Fibroblast of skin of left biceps (primary cell): ENCODE measurements at places on chromosomes 1 and 21.

DNA sequence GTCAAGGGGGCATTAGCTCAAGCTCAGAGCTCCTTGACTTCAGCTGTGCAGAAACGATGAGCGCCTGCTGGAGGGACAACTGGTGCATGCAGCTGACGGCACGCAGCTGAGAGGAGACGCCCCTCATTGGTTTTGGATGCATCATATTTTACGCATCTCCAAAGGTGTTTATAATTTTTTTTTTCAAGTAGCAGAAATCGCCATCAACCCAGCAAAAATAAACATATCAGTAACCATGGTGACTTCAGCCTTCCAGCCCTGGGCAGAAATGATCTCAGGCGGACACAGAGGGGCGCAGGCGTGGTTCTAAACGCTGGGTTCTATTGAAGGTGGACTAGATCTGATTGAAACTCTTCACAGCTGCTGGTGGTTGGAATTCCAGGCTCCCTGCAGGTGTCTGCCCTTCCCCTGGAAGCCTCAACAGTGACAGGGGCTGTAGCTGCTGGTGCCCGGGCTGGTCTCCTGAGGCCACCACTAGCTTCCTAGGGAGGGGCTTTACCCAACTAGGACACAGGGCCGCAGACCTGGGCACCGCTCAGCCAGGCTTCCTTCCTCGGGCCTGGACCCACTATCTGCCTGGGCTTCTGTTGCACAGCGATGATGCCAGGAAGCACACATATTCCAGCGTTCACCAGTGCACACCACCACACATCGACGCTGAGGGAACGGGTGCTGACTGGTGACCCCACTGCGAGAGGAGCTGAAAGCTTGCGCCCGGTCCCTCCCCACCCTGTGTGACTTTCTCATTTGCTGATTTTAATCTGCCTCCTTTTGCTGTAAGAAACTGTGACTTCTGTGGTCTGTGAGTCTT lies 63.7 kb upstream of the ABCG1 start:
- DNase-seq, result no peak

GRCh38 chr1:232725305-232726047 lies 79.7 kb upstream of the MAP10 start:
- DNase-seq, result no peak

GRCh38 chr21:25639551-25640201 lies 618 bp downstream of the JAM2 start:
- no peak for DNase-seq

GRCh38 chr1:88189525-88189924 lies 494.5 kb upstream of the PKN2 start:
- DNase-seq, result no peak

GRCh38 chr1:230972855-230973271 lies 5.8 kb downstream of the TTC13 start:
- DNase-seq, result no peak

GRCh38 chr1:156260896-156261295 lies 13.0 kb upstream of the PAQR6 start:
- DNase-seq, result no peak

DNA sequence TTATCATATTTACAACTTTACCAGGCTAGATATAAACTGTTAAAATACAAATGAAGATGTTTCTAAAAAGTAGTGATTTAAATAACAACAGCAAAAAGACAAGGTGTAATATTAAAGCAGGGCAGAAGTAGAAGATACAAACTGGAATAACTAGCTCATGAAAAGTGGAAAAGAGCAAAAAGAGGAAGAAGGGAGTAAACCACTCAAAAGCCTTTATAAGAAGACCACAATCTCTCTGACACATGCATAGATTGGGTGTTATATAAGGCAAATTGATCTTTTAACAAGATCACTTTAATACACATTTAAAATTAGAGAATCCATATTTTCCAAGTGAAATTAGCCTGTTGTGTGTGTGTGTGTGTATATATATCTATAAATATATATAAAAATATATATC lies 5.0 kb downstream of the DENND1B start:
- no peak for DNase-seq

DNA sequence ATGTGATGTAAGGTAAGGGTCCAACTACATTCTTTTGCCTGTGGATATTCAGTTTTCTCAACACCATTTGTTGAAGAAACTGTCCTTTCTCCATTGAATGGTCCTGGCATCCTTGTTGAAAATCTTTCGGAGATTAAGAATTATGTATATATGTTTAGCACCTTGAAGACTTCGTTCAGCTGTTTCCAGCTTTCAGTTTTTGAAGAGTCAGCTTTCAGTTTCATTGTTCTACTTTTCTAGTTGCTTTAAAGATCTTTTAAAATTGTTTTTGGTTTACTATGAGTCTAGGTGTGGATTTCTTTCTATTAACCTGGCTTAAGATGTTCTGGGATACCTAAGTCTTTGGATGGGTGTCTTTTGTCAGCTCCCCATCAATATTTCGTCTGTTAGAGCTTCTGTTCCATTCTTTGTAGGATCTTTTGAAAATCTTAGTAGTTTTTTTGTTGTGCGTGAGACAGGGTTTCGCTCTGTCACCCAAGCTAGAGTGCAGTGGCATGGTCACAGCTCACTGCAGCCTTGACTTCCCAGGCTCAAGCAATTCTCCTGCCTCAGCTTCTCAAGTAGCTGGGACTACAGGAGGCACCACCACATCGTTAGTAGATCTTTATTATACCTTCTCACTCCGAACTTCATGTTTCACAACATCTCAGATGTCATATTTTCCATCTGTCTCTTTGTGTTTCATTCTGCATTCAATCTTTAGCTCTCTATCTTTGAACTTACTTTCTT lies 353.5 kb upstream of the B3GALT2 start:
- no peak for DNase-seq

GRCh38 chr1:232969799-232970198 lies 19.4 kb downstream of the NTPCR start:
- DNase-seq, result no peak

GRCh38 chr1:3614755-3615742 lies 3.7 kb upstream of the MEGF6 start:
- DNase-seq, result no peak

DNA sequence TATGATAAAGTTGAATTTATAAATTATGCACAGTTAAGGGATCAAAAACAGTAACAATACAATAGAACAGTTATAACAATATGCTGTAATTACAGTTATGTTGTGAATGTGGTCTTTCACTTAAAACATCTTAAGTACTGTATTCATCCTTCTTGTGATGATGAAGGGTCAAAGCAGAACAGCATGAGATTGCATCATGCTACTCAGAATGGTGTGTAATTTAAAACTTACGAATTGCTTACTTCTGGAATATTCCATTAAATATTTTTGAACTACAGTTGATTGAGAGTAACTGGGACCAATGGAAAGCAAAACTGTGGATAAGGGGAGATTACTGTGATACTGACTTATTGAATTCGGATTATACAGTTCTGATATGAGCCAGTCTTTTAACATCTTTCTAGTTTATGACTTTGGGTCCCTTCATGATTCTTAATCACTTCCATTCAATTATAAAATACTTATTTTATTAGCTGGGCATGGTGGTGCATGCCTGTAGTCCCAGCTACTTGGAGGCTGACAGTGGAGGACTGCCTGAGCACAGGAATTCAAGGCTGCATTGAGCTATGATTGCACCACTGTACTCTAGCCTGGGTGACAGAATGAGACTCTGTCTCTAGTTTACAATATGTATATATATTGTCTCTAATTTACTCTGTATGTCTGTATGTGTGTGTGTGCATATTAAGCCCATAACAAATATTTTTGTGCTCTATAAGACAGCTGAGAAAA lies 43.2 kb downstream of the ATP1B1 start:
- no peak for DNase-seq

DNA sequence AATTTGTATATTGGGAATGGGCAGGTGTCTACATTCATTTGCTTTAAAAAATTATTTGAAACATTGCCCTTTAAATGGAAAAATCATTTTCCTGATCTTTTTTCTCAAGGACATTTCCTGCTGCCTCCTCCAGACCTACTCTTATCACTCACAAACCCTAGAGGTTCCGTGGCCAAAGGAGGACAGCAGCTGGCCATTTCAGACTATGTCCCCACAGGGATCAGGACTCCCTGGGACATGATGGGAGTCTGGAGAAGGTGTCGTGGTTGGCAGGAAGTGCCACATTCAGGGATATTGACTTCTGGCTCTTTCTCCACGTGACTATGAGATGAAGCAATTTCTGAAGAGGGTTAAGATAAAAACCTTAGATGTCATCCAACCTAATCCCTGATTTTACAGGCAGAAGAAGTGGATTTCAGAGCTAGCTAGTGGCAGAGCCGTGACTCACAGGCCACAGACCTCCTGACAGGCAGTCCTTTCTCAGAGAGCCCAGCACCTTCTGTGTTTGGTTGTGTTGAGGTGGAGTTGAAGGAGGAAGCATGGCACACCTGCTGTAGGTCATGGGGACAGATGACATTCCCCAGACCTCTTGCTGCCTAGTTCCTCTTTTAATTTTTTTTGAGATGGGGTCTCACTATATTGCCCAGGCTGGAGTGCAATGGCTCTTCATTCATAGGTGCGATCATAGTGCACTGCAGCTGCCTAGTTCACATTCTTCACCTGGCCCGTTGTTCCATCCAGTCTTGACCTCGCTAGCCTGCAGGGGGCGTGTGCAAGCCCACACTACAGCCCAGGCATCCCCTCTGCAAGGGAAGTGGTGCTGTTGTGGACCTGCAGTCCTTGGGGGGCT lies 25.5 kb upstream of the IL10 start:
- DNase-seq, result no peak

DNA sequence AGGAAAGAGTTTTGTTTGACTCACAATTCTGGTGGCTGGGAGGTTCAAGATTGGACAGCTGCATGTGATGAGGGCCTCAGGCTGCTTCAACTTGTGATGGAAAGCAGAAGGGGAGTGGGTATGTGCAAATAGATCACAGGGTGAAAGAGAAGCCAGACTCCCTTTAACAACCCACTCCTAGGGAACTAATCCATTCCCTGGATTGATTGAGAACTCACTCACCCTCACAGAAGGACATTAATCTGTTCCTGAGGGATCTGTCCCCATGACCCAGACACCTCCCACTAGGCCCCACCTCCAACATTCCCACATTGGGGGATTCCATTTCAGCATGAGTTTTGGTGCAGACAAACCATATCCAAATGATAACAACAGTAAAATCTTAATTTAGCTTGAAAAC lies 25.6 kb downstream of the UBE2T start:
- no peak for DNase-seq

DNA sequence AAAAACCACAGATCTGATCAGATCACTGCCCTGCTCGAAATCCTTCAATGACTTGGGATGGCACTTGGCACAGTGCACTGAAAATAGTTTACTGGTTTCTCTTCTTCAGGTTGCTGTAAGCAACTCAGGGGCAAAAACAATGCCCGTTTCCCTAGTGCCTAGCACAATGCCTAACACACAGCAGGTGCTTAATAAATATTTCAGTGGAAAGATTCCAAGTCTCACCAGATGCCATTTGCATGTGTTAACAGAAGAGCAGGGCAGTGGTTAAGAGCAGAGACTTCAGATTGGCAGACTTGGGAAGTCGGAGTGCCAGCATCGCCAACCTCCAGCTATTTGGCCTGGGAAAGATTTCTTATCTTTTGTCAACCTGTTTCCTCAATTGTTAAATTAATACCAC lies 10.9 kb upstream of the METTL25B start:
- no peak for DNase-seq

DNA sequence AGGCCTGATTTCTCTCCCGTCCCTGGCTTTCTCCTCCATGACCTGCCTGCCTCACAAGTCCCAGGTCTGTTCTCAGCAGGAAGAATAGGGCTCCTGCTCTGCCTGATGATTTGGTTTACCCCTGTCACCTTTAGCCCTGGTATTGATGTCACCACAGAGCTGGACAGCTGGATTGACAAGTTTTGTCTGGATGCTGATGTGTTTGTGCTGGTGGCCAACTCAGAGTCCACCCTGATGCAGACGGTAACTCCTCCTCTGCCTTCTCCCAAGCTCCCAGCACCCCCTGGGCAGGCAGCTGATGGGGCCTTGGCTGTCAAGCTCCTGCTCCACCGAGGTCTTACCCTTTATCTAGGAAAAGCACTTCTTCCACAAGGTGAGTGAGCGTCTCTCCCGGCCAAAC lies 18.4 kb downstream of the MFN2 start:
- no peak for DNase-seq

- no peak for DNase-seq
Measured at GRCh38 chr1:20484519-20485462, 1.2 kb downstream of the CAMK2N1 start.

DNA sequence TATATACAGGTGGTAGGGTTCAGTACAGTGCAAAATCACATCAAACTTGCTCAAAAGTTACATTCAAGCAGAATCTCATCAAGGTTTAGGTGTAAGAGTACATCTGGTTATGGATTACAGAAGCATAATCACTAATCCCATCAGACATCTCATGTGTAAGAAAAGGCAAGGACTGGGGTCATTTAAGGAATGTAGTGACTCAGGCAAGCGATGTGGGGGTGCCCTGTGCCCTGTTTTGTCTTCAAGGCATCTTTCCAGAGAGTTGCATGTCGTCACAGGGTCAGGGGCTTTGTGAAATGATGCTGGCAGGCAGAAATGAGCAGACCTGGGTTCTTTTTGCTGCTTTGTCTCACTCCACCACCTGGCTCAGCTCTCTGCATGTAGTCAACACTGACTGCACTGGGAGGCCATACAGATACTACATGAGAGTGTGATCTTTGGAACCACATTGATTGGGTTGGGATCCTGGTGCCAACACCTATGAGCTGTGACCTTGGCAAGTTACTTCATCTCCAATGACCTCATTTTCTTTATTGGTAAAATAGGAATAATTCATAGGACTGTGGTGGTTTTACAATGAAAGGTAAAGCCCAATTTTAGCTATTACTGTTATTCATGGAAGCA lies 8.2 kb upstream of the HHIPL2 start:
- no peak for DNase-seq

DNA sequence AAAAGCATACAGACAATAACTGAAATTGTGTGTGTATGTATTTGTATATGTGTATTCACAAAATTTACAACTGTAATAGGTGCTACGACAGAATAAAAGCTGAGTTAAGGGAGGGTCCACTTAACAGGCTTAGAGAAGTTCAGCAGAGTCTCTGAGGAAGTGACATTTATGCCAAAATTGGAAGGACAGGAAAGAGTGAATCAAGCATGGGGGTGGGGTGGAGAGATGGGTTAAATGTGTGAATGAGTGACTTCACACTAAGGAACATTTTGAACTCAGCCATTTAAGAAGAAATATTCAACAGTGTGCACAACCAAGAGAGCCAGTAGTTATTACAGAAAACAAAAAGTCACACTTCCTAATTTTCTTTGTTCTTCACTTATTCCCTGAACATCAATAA lies 53.8 kb upstream of the RGS1 start:
- no peak for DNase-seq

DNA sequence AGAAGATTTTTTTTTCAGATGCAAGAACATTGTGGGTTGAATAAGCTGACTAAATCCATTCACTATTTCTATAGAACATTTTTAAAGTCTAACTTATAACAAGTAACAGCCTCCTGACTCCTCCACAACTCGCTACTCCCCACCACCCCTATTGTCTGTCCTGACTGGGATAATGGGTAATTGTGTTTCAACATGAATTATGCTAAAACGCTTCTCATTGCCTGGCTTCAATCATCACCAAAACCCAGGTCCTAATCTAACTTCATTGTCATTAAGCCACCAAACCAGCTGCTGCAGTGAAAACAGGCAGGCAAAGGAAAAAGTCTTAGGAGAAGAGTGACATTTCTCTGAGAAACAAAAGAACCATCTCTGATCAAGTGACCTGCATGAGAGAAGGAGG lies 30.0 kb downstream of the TNR start:
- no peak for DNase-seq

GRCh38 chr1:177282976-177283375 lies 112.2 kb downstream of the BRINP2 start:
- no peak for DNase-seq

- no peak for DNase-seq
Measured at GRCh38 chr1:211791979-211792378, 38.6 kb downstream of the LPGAT1 start.

GRCh38 chr1:24707687-24708086 lies 37.6 kb upstream of the CLIC4 start:
- DNase-seq, result no peak
